MCF 10A (cell line): ENCODE measurements at places on chromosomes 4 and X.

- DNase-seq: no peak
Observed at GRCh38 chrX:641671-642435, 11.3 kb downstream of the SHOX start.

DNA sequence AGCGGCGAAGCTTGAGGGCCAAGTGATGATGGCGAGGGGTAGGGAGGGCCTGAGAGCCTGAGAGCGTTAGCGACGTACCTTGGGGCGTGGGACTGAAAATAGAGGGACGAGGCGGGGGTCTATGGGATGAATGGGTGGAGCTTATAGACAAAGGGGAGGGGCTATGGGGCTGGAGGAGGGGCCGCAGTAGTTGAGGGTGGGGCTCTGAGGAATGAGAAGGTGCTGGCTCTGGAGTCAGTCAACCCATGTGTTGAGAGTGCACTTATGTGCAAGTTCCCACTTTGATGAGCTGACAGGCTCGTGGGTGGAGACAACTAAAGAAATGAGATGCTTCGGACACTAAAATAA lies 488 bp downstream of the TBC1D25 start:
- DNase-seq: peak; percentile 38

DNA sequence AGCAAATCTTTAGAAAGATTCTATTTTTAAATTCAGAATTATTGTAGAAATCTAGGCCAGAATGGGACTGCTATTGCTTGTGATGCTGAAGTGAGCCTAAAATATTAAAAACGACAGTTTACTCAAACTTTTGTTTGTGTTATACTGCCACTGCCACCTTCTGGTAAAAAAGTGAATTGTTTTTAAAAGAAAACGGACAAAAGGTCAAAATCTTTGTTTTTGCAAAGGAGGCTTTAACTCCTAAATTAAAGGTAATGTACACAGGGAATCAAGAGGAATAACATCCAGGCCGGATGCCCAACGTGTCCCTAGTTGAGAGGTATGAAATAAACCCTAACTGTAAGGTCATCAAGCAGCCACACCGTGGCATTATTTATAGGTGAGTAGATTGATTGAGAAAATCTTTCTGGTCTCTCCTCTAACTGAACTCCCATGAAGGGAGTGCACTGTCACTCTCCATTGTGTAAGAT lies 338.3 kb upstream of the GALNT7 start:
- DNase-seq: peak; percentile 23

GRCh38 chrX:138982365-138982764 lies 270.8 kb upstream of the FGF13 start:
- DNase-seq: no peak

GRCh38 chr4:22487328-22487727 lies 28.5 kb downstream of the ADGRA3 start:
- DNase-seq: no peak

- DNase-seq: no peak
Observed at GRCh38 chrX:7085879-7086278, 61.6 kb upstream of the STS start.

DNA sequence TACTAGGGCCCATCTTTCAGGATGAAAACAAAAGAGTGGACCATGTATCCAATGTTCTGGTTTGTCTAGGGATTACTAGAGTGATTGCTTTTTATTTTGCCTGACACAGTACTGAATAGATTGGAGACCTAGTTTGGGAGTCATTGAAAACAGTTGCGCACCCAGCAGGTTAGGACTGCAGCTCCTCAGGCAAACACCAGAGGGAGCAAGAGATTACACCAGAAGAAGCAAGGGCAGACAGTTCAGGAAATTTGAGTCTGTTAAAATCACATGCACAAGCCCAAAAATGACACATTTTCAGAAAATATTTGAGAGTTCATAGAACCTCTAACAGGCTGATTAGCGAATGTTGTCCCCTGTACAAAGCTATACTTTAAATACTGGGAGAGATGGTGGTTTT lies 55.6 kb downstream of the CYLC1 start:
- DNase-seq: peak; percentile 23

DNA sequence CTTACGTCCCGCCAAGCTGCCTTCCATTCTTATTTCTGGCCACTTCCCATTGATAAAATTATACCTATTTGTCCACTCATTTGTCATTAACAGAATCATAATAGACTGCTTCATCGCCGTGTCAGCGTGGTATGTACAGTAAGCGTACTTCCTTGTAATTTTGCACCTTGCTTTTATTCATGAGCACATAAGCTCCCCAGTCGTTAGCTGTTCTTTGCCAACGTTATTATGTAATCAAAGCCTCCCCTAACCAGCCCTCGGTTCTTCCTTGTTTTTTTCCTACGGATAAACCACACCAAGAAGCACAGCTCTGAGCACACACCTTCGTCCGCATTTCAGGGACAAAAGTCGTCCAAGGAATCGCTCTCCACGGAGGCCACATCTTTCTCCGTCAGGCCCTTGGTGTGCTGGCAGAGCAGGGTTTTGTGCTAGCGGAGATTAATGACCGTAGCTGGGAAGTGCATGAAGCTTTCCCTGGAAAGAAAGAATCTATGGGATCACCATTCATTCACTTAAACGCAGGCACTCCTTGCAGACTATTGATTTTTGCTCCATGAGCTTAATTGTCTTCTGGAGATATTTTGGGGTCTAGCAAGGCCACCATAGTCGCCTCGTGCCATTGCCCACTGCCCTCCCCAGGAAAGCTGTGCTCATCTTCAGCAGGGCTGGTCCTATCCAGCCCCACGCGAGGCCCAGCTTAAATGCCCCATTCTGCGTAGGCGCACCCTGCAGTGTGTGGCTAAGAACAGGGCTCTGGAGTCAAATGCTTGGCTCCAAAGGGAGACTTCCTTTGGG lies 200.9 kb upstream of the PSAPL1 start:
- DNase-seq: no peak
